HT1080 (cell line): ENCODE measurements at places on chromosomes 7 and 10. TPM values are rescaled to one million over a fixed set of nuclear protein-coding genes. Genes with fewer than 3 reads are reported as not detected.

DNA sequence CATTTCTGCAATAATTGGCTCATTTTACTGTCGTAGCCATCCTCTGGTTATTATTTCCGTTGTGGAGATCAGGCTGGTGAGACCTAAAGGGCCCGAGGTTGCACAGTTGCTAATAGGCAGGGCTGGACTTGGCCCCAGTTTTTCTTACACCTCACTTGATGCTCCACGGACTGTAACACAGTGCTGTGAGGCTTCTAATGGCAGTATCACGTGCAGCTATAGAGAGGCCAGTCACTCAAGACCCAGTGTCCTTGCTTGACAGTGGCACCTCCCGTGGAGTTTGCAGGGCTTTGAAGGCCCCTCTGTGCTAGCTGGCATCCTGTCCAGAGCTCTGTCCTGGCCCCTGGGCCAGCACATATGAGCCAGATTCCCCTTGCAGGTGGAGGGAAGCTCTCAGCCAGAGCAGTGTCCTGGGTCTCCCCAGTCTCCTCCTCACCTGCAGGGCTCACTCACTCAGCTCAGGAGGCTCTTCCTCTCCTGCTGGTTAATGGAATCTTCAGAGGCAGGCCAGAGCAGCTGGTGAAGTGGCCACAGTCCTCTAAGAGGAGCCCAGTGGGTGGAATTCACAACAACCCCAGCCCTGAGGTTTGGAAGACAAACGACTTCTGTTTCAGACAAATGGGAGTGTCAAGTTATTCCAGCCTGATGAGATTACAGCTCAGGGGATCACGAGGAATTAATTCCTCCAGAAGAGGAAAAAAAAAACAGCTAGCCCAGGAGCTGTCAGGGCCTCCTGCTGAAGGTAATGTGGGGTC is 114.2 kb upstream of the FAM180A start:
- no peak for DNase-seq

- no peak for DNase-seq
Measured at GRCh38 chr10:28295336-28295735, 7.5 kb downstream of the MPP7 start.

The RGR gene
- not detected in 2 replicates for total RNA-seq

The NYAP1 gene
- total RNA-seq = 0.10 and 0.20 TPM in 2 replicates

DNA sequence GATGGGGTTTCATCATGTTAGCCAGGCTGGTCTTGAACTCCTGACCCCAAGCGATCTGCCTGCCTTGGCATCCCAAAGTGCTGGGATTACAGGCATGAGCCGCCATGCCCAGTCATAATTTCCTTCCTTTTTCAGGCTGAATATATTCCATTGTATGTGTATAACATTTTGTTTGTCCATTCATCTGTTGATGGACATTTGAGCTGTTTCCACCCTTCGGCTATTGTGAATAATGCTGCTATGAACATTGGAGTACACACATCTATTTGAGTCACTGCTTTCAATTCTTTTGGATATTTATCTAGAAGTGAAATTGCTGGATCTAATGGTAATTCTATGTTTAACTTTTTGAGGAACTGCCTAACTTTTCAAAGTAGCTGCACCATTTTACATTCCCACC is 34.6 kb downstream of the TLX1 start:
- DNase-seq = no peak

The MOGAT3 gene
- total RNA-seq = 0.21 TPM in 1 of 2 replicates, not detected in the other

- DNase-seq = peak; percentile 36
Measured at GRCh38 chr7:79290841-79291497, 162.5 kb downstream of the MAGI2 start.

- DNase-seq = no peak
Measured at GRCh38 chr10:132518572-132519381, 18.8 kb upstream of the INPP5A start.

- DNase-seq = no peak
Measured at GRCh38 chr10:98119891-98120290, 14.6 kb upstream of the R3HCC1L start.

DNA sequence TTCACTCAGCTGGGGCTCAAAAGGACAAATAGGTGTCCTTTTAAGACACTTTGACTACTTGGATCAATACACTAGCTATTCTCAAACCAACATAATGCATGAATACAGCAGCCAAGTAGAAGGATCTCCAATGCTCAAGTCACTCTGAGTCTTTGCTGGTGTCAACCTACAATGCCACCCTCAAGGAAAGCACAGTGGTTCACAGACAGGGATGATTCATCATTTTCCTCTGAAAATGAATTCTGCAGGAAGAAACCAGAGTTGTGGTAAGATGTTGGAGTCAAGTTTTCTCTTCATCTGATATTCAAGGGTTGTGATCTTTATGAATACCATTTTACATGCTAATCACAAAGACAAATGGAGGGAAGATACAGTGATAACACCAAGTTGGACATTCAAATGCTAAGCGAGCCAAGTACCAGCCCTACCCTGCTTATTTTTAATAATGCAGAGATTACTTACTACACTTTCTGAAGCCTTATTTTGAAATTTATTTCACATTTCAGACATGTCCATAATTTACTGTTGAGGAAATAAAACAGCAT is 143.1 kb upstream of the FGFR2 start:
- DNase-seq = peak; percentile 43

- DNase-seq = no peak
Measured at GRCh38 chr7:65279795-65280194, 93.9 kb upstream of the ZNF92 start.

- DNase-seq = no peak
Measured at GRCh38 chr10:126661356-126661755, 9.1 kb downstream of the C10orf90 start.
